Endodermal cell (in vitro differentiated cells): ENCODE measurements at places on chromosomes 2 and 18.

DNA sequence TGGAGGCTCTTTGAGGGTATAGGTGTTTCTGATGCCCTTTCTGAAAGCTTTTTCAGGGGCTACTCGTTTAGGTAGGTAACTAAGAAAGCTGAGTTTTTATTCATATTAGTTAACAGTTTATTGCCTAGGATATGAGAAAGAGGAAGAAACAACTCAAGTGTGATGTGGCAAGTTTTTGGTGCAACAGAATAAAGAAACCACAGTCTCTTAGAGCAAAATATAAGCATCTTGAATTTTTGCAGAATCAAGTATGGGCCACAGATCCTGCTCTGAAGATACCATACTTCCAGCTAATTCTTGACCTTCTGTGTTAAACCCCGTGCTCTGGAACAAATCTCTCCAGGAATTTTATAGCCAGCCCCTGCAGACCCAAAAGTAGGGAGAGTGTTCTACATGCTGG is 147.7 kb upstream of the SLC1A4 start:
- DNase-seq = no peak

GRCh38 chr2:51404226-51404625 is 372.3 kb upstream of the NRXN1 start:
- no peak for DNase-seq

DNA sequence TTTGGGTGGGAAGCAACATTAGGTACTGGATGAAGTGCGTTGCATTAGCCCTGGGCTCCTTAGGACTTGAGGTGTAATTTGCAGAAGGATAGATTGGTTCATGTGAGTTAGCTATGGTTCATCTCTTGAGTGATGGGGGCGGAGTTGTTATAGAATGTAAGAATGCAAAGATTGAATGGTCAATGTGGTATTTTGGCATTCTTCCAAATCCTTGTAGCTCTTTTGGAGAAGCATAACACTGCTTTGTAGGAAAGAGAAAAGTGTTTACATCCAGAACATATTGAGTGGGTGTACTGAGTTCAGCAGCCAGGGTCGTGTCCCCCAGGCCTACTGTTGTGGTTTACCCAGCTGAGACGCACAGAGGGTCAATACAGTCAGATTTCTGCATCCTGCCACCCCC is 173.5 kb downstream of the FMNL2 start:
- no peak for DNase-seq

- no peak for DNase-seq
These were observed 110.8 kb downstream of the VIT start for GRCh38 chr2:36807223-36807886.

GRCh38 chr2:185787227-185788145 is 48.9 kb downstream of the FSIP2 start:
- DNase-seq = no peak

DNA sequence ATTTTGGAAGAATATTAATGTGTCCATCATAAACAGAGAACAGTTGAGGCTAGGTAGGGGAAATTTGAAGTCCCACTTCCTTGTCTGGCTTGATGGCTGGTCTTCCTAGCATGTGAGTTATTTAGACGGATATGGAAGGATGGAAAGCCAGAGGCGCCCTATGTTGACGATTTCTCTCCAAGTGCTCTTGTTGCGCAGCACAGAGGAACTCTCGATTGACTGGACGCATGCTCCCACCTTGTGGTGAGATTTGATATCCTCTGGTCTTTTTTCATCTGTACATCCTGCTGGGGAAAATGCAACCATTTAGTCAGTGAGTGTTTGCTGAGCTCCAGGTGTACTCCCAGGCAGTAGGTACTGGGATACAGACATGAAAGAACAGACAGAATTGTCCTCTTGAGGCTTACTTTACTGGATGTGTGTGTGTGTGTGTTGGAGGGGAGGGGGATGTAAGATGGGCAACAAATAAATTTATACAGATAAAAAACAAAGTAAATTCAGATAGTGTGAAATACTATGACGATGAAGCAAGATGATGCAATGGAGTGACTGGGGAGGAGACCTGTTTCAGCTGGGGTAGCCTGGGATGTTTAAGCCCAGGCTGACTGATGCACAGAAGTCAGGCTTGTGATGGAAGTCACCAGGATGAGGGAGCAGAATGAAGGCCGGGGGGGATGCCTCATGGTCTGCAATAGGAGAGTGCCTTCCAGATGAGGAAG is 137.2 kb downstream of the TRIM43 start:
- DNase-seq = peak; percentile 75

DNA sequence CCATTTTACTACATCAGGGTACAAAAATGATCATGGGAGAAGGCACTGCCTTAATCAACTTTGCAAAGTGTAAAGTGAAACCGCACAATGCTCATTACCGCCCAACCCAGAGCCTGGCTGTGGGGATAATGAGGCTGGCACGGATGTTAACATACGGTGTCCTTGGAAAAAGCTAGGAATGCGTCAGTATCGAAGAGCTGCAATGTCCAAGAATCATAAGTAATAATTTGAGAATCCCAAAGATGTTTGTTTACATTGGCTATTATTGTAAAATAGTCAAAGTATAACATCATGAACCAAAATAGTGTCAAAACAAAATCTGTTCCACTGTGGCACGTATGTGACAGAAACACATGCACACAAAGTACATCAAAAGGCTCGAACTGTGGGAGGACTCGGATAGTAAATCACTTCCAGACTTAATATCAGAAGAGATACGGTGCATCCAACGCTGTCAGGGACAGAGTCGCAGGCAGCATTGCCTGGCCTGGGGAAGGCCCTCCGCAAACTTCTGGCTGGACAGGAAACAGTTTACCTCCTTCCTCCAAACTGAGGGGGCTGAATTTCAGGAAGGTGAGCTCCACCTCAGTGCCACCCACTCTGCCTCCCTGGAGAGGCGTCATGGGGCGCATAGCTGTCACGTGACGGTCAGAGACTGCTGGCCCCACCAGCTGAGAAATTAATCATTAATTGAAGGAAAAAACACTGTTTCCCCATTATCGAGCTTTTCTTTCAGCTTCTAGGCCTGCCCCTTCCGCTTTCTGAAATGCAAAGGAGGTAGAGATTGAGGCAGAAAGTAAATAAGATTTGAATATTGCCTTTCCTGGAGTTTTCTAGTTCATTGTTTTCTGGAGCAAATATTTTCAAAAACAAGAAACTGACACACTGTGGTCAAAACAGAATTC is 1.8 kb upstream of the ID2 start:
- peak; percentile 76 for DNase-seq

DNA sequence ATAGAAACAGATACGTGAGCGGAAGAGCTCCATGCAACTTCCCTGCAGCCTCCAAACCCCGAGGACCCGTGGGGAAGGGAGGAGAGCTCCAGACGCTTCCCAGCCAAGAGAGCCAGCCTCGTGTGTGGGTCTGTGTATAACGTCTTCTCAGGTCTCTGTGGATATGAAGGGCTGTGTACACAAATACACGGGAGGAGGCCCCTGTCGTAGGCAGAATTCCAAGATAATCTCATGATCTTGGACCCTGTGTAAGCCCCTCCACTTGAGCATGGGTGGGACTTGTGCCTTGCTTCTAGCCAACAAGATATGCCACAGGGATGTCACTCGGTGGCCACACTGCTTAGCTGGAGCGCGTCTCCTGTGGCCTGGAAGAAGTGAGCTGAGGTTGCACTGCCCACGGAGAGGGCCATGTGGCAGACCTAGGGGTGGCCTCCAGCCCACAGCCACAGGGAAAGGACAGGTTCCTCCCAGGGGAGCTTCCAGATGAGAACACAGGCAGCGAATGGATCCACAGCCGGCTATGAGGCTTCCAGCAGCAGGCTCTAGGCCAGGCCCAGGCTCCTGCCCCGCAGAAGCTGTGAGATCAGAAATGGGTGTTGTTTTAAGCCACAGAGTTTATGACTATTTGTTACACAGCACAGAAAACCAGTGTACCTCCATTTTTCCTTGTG is 15.6 kb upstream of the KLF11 start:
- DNase-seq = no peak

DNA sequence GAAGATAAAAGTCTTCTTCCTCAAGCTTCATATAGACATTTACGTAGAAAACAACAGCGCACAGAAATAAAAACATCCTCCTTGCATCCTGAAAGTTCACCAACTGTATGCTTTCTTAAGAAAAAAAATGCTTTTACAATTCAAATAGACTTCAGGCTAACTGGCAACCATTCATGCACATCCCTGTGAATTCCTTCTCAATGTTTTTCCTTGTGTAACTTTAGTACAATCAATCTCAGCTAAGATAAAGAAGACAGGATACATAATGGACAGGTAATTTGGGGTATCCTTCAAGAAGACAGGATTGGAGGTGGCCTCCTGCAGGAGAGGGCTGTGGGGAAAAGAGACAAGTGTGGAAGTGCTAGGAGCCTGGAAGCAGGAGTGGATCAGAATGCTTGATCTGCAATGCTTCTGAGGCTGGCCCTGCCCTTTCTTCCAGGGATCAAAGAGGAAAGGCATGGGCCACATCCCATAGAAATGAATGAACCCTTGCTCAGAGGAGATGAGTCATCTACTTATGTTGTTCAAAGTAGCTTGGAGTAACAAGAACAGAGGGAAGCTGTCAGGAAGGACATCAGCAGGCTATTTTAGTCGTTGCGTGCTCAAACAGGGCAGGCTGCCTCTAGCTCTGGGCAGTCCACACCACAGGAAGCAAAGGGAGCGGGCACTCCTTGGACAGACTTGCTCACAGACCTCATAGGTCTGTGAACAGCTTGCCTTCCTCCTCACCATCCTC is 126.6 kb downstream of the TMEM131 start:
- peak; percentile 61 for DNase-seq

GRCh38 chr18:68660354-68661183 is 54.3 kb downstream of the TMX3 start:
- no peak for DNase-seq

DNA sequence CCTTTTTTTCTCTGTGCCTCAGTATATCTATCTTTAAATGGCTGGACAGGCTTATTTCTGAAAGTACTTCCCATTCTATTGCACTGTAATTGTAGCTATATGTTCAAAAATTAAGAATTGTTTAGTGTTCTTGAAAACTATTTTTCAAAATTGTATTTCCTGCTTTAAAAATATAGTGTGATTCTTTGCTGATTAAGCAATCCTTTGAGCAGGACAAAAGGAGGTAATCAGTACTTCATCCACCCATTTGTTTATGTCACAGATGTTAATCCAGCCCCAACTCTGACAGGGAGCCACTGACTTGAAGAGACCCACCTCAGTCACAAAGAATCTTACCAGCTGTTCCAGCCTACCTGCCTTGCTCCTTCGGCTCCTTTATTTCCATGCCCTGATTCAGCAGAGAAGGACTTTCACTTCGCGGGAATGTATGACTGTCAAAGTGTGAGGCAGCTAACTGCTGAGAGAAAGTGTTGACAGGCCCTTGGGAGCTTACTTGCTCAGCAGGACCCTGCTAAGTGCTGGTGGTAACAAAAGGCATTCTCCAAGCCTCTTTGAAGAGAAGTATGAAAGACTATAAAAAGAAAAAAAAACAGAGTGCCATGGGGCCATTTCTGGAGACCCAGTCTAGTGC is 393.3 kb upstream of the CYRIA start:
- DNase-seq = peak; percentile 87

- no peak for DNase-seq
These were observed 89.5 kb downstream of the STK39 start for GRCh38 chr2:168157926-168158325.

- no peak for DNase-seq
These were observed 128.6 kb downstream of the LRATD1 start for GRCh38 chr2:14761118-14761517.

DNA sequence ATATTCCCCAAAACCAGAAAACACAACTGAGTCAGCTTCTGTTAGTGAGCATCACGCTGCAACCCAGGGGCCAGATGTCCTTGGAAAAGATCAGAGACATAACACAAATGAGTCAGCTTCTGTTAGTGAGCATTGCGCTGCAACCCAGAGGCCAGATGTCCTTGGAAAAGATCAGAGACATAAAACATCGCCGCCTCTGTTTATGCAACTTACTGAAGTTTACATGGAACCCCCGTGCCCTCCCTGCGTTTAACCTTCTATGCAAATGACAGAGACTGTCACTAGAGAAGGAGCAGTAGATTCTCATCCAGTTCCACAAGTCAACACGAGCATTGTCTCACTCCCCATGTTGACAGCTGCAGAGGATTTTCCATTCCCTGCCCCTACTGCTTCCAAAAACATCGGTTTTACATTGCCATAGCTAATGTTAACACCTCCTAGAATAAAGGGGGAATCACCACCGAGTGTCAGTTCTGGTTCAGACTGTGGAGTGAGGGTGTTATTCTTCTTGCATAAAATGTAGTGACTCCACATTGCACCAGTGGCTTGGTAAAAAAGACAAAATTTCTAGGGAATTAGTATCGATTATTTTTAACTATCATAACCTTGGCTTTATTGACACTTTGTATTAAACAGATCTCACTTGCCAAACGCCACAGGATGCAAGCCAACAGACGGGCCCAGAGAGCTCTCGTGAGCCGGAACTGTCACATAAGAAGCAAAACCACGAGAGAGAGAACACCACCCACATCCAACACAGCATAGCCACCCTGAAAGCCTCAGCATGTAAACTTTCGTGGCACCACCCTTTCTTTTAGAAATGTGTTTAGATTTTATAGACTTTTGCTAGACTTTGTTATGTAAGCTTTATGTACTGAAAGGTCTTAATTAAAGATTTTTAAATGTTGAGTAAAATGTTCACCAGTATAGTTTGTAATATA is 87.7 kb downstream of the SH3YL1 start:
- no peak for DNase-seq

DNA sequence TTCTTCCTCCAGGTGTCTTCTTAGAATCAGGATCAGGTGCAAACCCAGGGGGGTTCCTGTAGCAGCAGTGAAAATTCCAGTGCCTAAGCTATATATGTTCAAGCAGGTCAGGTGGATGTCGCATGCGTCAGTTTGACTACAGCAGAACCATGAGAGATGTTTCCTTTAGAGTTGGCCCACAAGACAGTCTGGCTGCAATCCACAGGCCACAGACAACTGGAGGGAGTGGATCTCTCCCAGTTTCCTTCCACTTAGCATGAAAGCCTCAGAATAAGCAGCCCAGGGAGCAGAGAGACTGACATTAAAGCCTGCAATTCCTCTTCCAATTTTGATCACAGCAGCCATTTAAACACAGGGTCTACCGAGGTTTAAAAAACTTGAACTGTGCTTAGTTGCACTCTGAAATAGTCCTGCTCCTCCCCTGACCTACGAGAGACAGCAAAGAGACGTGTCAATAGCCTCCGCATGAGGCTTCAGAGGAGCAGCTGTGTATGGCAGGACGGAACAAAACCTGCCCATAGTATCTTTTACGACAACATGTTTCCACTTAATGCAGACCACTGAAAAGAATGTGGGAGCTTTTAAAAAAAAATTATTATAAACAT is 988 bp upstream of the KCNE4 start:
- DNase-seq = no peak

DNA sequence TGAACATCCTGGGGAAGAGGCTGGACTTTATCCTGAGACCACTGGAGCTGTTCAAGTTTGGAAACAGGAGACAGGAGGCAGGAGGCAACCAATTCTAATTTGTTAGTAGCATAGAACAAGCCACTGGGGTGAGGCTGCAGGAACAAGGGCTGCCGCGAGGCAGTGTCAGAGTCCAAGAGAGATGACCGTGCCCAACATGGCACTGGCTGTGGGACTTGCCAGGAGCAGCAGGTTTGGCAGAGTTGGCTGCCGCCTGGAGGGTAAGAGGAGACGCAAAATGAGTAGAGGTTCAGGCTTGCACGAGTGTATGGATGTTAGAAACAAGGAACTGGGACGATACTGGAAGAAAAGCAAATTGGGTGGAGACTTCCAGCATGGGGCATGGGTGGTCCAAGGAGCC is 168.5 kb downstream of the TPGS2 start:
- DNase-seq = no peak
